Posterior vena cava (tissue), 2 donors: ENCODE measurements at places on chromosomes 1 and 21.

DNA sequence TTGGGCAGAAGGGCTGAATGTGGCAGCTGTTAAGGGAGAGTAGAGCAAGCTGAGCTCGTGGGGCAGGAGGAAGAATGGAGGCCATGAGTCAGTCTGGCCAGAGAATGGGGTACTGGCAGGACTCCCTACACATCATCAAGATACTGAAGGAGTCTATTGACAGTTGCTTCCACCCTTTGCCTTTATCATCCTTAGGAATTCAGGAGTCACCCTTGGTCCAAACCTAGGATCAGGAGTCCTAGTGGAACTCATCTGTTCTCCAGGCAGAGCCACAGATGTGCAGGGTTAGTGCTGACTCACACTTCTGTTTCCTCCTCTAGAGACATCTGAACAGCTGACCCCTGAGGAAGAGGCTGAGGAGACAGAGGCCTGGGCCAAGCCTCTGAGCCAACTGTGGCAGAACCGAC is 18.7 kb upstream of the ST3GAL3 start:
- no peak for DNase-seq

DNA sequence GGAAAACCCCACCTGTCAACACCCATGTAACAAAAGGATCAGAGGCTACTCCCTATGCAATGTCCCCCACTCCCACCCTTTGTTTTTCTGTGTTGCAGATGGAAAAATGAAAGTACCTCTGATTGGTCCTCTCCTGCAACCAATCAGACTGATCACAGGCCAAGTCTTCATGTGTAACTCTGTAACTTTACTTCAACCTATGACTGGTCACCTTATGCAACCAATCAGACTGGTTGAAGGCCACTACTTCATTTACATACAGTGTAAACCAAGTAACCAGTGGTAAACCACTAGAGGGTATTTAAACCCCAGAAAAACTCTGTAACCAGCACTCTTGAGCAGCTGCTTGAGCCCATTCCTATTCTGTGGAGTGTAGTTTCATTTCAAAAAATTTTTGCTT is 266.3 kb upstream of the OLFM3 start:
- no peak for DNase-seq

DNA sequence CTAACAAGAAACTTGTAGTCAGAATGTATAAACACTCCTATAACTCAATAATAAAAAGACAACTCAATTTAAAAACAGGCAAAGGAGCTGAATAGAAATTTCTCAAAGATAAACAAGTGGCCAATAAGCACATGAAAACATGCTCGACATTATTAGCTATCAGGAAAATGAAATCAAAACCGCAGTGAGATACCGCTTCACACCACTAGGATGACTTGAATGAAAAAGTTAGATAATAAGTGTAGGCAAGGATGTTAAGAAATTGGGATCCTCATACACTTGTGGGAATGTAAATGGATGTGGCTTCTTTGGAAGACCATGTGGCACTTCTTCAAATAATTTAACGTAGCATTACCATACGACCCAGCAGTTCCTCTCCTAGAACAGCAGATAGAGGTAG is 8.9 kb downstream of the RALGPS2 start:
- no peak for DNase-seq

- DNase-seq = no peak
Measured at GRCh38 chr21:41726058-41726558, 40.7 kb downstream of the RIPK4 start.

- no peak for DNase-seq
Measured at GRCh38 chr1:4510276-4510691, 144.1 kb upstream of the AJAP1 start.

- no peak for DNase-seq
Measured at GRCh38 chr1:183003203-183003602, 20.0 kb upstream of the LAMC1 start.

DNA sequence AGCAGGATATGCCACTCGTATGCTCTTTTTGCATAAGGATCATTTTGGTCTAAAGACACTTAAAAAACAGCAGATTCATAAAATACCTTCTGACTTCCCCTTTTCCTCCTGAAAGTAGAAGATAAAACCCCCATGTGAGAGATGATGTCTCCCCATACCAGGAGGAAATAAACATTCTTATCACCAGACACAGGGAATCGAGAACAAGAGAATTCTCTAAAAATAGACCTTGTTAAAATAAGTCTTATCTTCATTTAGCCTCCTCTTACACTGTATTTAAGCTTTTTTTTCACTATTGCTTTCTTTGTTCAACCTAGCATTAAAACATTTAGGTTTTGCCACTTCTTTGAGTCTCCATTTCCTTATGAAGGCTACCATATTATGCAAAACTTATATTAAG is 709.3 kb downstream of the KCNT2 start:
- DNase-seq = no peak

- DNase-seq = no peak
Measured at GRCh38 chr21:34923202-34923601, 125.9 kb downstream of the RUNX1 start.

DNA sequence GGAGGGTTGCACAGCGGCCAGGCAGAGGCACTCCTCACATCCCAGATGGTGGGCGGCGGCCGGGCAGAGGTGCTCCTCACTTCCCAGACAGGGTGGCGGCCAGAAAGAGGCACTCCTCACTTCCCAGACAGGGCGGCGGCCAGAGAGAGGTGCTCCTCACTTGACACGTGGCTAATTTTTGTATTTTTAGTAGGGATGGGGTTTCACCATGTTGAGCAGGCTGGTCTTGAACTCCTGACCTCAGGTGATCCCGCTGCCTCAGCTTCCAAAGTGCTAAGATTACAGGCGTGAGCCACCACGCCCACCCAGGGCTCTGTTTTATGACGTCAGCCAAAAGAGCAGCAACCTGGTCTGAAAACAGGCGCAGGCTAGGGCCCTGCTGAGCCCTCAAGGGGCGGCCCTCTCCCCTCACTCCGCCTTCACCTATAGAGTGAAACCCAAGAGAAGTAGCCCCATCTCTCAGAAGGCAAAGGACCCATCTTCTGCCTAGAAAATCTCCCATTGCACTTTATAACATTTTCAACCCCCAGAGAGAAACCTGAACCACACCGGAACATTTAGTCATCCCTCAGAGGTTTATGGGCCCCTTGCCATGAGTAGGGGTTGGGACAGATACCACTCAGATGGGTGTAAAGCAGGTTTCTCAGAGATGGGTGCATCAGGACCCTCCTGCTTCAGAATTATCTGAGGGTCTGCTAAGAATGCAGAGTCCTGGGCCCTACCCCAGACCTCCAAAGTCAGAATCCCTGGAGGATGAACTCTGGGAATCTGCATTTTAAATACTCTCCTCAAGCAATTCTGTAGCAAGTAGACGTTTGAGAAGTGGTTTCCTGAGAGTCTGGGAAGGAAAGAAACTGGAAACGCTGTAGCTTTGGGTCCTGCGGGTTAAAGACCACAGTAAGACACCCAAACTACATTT is 40.8 kb downstream of the CDK18 start:
- peak; percentile 64 for DNase-seq

DNA sequence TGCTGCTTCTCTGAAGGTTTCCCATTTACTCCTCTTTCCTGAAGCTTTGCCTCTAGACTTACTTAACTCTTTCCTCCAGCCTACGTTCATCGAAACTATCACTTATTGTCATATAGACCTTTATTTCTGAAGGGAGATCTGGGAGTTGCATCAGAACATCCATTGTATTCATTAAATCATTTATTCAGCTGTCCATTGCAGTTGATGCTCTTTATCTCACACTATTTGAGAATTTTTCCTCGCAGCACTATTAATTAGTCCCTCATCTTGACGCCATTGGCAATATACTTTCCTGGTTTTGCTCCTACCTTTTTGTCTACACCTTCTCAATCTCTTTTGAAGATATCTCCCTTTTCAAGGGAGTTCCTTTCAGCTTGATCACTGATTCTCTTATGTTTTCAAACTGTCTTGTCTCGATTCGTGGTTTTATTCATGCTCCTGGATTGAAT is 757 bp upstream of the LRIF1 start:
- DNase-seq = no peak

DNA sequence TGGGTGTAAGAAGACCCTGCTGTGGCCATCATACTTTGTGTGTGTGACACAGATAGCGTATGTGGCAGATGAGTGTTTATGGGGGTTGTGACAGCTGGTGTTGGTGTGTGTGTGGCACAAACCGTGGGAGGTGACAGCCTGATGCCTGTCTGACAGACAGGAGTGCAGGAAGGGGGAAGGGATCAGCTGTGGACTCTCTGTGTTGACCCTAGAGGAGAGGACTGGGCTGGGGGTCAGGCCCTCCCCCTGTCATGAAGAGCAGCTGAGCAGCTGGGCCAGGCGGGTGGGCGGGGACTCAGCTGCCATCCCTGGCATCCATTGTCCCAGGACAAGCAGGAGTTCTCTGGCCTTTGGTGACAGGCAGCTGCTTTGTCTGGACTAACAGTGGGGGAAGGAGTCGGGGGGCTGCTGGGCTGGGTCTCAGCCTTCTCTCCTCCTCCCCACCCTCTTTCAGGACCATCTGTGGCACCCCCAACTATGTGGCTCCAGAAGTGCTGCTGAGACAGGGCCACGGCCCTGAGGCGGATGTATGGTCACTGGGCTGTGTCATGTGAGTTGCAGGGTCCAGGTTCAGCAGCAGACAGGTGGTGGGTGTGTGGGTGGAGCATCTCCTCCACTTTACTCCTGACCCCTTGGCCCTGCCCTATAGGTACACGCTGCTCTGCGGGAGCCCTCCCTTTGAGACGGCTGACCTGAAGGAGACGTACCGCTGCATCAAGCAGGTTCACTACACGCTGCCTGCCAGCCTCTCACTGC is 2.3 kb downstream of the PLK3 start:
- peak; percentile 74 for DNase-seq

- DNase-seq = no peak
Measured at GRCh38 chr1:23123528-23123927, 45.1 kb downstream of the LUZP1 start.

GRCh38 chr1:1236176-1236763 is 4.2 kb downstream of the B3GALT6 start:
- DNase-seq = no peak

DNA sequence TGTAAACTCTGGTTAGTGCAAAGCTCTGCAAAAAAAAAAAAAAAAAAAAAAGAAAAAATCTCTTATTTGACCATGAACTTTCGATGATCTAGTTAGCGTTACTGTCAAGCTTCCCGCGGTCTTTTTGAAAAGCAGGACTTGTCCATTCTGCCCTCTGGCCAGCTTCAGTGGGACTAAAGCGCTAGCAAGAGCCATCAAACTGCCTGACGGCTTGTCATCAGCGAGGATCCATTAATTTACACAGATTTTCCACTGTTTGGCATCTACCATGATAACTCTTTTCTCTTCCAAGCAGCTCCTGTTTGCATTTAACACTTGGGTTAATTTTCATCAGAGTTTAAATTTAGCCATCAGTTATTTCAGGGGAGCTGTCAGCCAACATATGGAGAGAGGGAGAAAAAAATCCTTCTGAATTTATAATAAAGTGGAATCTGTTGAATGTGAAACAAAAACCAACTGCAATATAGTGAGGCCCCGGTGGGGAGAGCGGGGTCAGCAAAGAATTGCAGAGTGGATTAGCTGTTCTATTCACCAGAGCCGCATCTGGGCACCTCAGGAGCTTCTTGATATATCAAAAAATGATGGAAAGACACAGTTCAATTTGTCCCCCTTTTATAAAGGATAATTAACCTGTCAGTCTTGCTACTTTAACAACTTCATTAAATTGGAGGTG is 298.2 kb downstream of the SPATA17 start:
- DNase-seq = no peak

DNA sequence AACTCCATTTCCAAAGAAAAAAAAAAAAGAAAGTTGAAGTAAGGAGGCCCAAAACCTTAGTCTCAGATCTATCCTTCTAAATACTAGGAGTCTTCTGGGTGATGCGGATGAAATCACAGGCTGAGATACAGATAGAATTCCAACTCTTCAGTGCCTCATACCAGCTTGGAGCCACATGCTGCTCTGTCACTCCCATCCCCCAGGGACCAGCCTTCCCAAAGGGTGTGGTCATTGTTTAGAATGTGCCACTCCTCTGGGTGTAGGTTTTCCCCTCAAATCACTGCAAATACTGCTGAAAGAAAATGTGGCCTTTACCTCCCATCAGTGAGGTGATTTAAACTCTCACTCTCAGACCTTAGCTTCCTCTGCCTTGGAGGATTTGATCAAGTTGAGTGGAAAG is 112.9 kb downstream of the CDC7 start:
- no peak for DNase-seq

DNA sequence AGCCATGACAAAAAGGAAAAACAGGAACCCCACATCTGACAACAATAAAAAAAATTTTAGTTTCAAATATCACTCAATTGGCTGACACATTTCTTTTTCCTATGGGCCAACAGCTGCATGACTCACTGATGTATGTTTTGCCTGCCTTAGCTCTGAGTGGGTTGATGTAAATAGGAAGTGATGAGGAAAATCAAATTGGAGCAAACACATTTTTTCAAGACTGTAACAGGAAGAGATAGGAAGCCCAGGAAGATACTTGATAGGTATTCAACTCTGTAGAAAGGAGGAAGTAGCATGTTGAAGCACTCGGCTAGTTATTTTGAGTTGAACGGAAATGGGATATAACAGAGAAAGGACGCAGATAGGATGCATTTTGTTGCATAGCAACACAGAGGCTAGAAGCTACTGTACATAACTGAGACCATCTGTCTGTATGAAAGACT is 168.0 kb upstream of the NR5A2 start:
- no peak for DNase-seq

- DNase-seq = no peak
Measured at GRCh38 chr21:33660406-33660805, 18.1 kb downstream of the ITSN1 start.

DNA sequence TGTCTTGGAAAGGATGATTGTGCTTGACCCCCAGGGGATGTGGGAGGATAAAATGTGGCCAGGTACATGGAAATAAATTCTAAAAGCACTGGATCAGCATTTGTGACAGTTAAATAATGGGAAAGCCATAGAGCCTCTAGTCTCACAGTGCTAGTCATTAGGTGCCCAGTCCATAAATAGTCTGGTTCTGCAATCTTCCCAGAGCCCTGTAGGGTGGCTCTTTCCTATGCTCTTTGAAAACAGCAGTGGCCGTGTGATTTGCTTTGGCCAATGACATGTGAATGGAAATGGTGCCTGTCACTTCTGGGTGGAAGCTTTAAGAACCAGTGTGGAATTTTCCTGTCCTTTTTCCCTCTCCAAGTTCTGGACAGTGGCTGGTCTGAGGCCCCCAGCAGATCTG is 113.2 kb downstream of the TRABD2B start:
- no peak for DNase-seq

DNA sequence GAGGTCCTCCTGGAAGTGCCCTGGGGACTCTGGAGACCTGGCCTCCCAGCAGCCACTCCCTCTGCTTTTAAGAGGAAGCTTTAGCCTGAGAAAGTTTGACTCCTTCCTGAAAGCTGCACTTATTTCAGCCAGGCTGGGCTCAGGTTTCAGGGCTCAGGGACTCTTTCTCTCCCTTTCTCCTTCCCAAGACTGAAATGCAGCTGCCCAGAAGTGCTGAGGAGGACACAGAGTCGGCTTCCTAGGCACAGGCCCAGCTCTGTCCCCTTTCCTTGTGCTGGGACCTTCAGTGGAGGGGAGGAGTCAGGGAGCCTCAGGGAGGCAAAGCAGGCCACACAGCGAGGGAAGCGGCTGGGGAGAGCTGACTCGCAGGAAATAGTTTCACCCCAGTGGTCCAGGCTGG is 137.3 kb downstream of the NAV1 start:
- DNase-seq = no peak
